A549 (cell line): ENCODE measurements at places on chromosomes 4 and X. TPM values are rescaled to one million over a fixed set of nuclear protein-coding genes. Genes with fewer than 3 reads are reported as not detected.
A peak's percentile ranks its signal among the peaks of the same experiment; 100 is the strongest.

Gene ARHGAP36
- not detected in 3 replicates for polyA plus RNA-seq

Gene CLDN34
- polyA plus RNA-seq: not detected in 3 replicates

Gene IL15
- 12.7 to 16.2 TPM (median 14.1 TPM) in 3 replicates for polyA plus RNA-seq

Gene FAM184B
- polyA plus RNA-seq: 0.01 to 0.04 TPM in 2 of 3 replicates, not detected in the other

Gene SH2D1A
- not detected in 3 replicates for polyA plus RNA-seq

Gene ODAPH
- polyA plus RNA-seq: 0.06 to 0.57 TPM (median 0.34 TPM) in 3 replicates

Gene DKK2
- polyA plus RNA-seq: not detected in 3 replicates

Gene DIPK2B
- not detected in 3 replicates for polyA plus RNA-seq

Gene LDB2
- polyA plus RNA-seq: not detected in 3 replicates

Gene NSG1
- polyA plus RNA-seq: 0.25 to 0.49 TPM (median 0.26 TPM) in 3 replicates

Gene GABRQ
- 0.52 to 0.72 TPM (median 0.70 TPM) in 3 replicates for polyA plus RNA-seq

- DNase-seq: no peak
Measured at GRCh38 chrX:40474645-40475044, 106.1 kb upstream of the ATP6AP2 start.

- DNase-seq: no peak
Measured at GRCh38 chr4:40140196-40140595, 56.6 kb upstream of the RHOH start.

GRCh38 chr4:123536225-123536624 is 139.6 kb downstream of the SPRY1 start:
- DNase-seq: no peak

DNA sequence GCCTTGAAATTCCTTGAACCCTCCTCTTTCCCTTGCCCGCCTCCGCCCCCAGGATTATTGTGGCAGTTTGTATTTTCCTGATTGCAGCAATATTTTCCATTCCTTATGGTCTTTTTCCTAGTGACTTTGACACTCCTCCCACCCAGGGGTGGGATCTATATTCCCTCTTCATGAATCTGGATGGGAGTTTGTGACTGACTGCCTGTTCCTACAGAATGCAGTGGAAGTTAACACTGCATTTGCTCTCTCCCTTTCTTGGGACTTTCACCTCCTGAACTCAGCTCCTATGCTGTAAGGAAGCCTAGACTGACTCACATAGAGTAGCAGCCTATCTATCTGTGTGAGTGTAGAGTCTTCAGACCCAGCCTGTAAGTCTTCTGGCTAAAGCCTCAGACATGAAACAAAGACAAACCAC is 2.2 kb downstream of the FUNDC2 start:
- DNase-seq: no peak

- DNase-seq: no peak
Measured at GRCh38 chr4:103011378-103012025, 8.0 kb downstream of the SLC9B1 start.

DNA sequence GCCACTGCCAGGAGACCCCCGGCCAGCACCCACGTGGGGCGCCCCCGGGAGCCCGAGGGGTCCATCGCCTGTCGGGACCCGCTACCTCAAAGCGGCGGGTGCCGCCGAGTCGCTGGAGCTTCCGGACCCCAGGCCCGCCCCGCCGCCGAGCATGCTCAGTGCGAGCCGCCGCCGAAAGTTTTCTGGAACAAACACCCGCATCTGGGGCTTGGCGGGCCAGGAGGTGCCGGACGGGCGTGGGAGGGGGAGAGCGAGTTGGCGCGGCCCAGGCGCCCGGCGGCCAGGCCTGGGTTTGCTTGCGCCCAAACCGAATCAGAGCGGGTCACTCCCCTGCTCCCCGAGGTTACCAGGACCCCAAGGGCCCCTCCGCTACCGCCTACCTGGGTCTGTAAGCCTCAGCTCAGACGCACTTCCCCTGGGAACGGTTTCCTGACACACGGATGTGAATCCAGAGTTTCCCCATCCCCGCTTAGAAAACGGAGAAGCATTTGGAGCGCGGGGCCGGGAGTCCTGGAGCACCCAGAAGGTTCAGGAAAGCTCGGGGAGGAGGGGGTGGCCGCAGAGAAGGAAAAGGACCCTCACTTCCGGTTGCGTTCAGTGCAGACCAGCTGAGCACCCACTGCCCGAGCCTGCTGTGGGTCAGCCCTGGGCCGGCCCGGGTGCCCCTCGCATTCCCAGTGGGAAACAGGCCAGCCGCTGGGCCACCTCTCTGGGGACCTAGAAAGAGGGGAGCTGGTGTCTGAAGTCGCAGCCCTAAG is at the start of gene EVC2:
EVC2 (minus strand) TSS at position 111 of the 758 bp plus-strand sequence; CDS start at position 65, 46 bp downstream.
- peak; percentile 13 for DNase-seq

GRCh38 chr4:2303121-2303685 is 41.3 kb upstream of the MXD4 start:
- DNase-seq: no peak

DNA sequence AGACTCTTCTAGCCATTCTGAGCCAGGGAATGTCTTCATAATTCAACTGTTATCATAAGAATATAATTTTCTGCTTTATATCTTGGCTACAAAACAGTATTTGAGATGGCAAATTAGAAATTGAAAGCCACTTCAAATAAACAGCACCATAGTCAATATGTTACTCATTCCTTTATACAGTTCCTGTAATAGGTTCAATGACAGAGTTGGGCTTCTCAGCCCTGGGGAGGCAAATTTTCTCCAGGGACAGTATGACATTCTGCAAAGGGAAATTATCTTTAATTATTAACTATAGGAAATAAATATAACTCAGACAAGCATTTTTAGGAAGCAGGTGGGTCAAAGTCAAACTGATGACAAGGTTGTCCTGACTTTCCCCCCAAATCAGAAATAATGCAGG is 71.9 kb upstream of the RPS6KA6 start:
- no peak for DNase-seq

DNA sequence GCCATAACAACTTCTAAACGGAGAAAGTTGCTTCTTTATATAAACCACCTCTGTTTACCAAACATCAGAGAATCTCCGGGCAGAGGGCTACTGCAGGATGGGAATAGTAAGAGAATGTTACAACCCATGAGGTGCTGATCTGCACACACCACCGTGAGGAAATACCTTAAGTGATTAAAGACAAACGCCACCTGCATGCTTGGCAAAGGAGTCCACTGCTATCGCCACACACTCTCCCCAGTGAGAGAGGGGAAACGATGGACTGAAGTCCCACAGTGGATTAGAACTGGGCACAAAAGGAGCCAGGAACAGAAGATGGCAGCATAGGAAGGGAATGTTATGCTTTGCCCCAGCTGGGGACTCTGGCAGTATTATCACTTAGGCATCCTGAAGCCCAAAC is 15.6 kb downstream of the MAML3 start:
- peak; percentile 38 for DNase-seq

DNA sequence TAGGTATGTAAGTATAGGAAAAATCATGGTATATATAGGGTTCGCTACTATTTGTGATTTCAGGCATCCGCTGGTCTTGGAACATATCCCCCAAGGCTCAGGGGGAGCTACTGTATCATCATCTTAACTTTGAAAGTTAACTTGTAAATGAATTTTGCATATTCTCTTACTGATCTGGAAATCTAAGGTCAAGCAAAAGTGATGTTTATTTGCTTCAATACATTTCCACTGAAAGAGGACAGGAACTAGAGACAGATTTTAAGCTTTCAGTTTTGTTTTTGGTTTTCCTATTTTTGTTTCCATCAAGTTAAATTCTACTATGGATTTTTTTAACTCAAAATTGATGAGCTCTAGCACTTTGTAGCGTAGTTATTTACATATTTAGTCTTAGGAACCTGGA is 56.2 kb downstream of the NAF1 start:
- DNase-seq: no peak

DNA sequence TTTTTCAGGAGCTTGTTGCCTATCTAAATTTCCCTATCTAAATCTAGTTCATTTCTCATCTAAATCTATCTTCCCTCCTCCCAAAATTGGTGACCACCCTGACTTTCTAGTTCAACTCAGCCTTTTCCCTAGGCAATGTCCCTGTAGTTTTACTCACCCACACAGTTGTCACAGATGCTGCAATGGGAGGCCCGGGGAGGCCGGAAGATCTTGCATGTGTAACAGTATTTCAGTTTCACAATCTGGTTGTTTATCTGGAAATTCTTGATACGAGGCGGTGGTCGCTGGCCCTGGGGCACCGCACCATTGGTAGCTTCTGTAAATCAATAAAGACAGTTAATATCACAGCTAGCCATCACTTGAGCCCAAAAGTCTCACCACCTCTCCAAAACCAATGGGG is 20.2 kb downstream of the ZDHHC9 start:
- DNase-seq: no peak

GRCh38 chrX:135477576-135477975 is 42.9 kb upstream of the INTS6L start:
- DNase-seq: peak; percentile 59

GRCh38 chrX:133640161-133641015 is 225.1 kb upstream of the GPC4 start:
- no peak for DNase-seq

DNA sequence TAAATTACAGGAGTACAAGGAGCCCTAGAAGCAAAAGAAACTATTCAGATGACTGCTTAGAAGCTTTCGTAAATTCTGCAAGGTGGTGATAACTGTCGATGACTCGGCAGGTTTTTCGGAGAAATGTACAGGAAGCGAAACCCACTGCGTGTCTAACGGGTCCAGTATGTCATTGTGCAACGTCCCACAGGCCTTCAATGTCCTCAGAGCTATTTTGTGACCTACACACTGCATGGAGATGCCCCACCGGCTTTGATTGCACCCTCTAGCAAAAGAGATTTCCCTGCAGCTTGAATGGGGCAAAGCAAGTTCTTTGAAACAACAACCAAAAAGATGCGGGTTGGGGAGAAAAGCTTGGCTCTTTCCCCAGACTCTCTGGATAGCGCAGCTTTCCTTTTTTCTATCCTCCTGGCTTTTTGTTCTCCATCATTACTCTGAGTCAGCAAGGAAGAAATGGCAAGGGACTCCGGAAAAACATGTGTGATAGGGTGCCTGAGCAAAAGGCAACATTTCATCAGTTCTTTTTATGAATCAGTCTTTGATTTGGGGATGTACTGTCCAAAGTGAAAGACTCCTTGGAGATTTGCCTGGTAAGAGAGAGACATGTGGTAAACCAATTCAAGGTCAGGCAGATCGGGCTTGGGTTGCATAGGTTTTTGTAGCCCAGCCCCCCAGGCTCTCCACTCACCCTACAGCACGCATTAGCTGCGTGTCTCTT is 112.0 kb upstream of the TBL1X start:
- DNase-seq: peak; percentile 5

- DNase-seq: no peak
Measured at GRCh38 chr4:55503169-55503568, 43.5 kb downstream of the CLOCK start.

DNA sequence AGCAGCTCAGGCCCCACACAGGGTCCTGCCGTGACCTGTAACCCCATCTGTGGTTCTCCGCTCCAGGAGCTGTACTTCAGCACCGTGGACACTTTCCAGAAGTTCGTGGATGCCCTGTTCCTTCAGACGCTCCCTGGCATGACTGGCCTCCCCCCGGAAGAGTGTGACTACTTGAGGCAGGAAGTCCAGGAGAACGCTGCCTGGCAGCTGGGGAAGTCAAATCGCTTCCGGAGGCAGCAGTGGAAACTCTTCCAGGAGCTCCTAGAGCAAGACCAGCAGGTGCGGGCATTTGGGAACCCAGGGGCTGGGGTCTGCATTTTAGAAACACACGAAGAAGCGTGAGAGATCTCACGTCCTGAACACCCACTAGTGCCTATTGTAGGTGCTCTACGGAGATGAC is 72.5 kb downstream of the EVC start:
- DNase-seq: no peak

DNA sequence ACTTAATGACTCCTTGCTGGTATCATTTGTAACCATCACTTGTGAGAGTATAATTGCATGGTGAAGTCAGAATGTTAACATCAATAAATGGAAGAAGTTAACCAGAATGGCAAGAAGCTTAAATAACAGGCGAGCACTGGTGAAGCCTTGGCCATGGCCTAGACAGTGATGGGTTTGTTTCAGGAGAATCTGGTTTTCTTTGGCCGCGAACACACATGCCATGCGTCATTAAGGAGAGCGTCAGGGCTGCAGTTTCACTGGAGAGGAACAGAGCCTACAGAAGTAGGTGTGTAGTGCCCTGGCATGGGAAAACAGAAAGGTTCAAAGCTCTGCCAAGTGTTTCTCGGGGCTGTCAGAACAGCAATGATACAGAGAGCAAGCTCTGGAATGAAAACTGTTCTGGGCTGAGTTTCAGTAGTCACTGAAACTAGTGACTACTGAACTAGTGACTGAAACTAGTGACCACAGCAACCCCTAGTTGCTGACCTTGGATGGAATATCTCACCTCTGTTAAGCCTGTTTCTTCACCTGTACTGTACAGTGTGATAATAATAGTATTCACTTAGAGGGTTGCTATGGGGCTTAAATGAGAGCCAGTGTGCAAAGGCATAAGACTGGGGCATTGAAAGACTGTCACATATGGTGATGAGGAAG is 93.8 kb downstream of the C4orf51 start:
- DNase-seq: no peak

DNA sequence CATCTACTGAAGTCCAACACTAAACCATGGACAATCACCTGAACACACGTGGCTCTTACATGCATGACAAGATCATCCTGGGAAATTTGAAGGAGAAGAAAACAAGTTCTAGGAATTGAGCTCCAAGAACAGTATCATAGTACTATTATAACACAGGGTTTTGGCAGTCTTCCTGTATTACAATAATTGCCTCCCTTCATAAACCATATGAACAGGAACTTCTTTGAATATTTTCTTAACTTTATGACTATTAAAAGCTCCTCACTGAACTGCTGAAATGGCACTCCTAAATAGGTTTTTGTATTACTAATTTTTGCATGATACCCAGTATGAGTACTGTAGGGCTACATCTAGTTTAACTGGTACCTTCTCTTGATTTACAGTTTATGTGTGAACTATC is 130.0 kb downstream of the ZAR1 start:
- no peak for DNase-seq

DNA sequence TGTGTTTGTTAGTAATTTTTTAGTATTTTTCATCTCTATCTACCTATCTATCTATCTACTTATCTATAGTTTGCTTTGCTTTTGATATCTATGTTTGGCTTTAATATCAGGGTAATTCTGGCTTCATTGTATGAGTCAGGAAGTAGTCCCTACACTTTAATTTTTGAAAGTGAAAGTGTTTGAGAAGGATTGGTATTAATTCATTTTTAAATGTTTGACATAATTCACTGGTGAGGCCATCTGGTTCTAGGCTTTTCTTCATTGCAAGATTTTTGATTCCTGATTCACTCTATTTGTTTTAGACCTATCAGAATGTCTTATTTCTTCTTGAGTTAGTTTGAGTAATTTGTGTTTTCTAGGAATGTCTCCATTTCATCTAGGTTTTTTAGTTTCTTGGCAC is 20.2 kb upstream of the TCP11X2 start:
- no peak for DNase-seq

- DNase-seq: peak; percentile 7
Measured at GRCh38 chrX:20224814-20225487, 41.8 kb downstream of the RPS6KA3 start.

DNA sequence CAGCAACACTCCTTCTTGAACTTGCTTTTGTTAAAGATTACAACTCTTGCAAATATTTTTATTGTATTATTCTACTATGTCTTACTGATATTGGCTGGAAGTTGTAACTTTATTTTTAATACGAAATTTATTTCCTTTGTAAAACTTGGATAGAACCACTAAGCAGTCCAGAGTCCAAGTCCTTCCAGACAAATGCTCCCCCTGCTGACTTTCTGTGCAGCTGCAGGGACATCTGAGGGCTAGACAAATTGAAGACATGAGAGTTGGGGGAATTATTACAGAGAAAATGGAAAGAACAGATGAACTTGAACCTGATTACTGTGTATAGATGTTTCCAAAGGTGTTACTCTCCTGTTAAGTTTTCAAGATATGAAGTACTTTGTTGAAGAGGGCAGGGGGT is 238.8 kb downstream of the GRIA3 start:
- DNase-seq: peak; percentile 31

- peak; percentile 29 for DNase-seq
Measured at GRCh38 chr4:121726642-121727268, 30.0 kb upstream of the ANXA5 start.
